ENCODE measurements at places on chromosomes 1 and 21.
A peak's percentile ranks its signal among the peaks of the same experiment; 100 is the strongest.

- DNase-seq: no peak
Observed at GRCh38 chr1:185533596-185533995, 200.6 kb upstream of the HMCN1 start.

- DNase-seq: no peak
Observed at GRCh38 chr1:80170811-80171485, 1164.4 kb upstream of the ADGRL4 start.

GRCh38 chr21:44927587-44928461 is 7.1 kb upstream of the ITGB2 start:
- peak; percentile 94 for DNase-seq

DNA sequence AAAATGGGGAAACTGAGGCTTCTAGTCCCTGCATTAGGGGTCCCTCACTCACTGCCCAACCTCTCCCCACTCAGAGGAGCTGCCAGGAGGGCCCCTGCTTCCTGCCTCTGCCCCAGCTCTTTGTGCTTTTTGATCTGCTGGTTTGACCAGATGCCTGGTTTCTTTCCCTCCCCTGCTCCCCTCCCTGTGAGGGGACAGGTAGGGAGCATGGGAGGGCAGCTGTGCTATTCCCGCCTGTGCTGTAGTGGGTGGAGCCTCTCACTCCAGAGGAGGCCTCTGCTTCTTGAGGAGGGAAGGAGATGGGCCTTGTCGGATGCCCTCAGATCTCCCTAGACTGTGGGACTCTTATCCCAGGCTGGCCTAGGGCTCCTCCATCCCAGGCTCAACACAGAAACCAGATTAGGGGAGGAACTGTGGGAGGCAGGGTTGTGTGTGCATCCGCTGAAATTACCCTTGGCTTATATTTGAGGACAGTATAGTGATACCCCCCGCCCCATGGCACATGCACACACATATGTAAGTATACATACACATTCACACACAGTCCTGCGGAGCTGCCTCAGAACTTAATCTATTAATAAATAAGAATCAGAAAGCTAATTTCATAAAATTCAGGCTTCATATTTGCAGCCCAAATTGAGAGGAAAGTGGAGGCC is 4.6 kb downstream of the BOLA1 start:
- no peak for DNase-seq

DNA sequence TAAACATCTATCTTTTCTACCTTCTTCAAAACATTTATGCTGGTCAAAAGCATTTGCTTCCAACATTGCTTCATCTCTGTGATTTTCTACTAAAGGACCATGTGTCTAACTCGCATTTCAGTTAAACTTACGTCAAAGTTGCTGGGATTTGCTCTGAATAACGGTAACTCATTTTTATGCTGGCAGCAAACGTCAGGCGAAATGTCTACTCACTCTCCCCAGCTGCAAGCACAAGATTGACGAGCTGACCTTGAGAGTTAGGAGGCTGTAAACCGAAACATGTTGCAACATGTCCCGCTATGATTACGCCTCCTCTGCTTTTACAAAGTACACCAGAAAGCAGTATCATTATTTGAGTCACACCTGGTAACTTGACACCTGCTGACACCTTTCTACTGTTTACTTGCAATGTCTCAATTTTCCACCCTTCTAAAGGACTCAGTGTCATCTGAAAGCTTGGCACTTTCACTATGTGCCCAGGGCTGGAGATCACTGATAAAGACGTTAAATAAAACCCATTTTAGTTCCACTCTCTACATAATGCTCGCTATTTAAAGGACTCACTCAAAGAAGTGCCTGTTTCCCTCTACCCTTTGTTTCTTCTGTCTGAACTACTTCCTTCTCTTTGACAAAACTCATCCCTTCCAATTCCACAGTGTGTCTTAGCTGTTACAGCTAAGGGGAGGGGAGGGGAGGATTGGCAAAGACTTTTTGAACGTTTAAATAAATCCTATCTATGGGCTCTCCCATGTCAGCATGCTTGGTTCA is 111.9 kb downstream of the PTPN14 start:
- no peak for DNase-seq

DNA sequence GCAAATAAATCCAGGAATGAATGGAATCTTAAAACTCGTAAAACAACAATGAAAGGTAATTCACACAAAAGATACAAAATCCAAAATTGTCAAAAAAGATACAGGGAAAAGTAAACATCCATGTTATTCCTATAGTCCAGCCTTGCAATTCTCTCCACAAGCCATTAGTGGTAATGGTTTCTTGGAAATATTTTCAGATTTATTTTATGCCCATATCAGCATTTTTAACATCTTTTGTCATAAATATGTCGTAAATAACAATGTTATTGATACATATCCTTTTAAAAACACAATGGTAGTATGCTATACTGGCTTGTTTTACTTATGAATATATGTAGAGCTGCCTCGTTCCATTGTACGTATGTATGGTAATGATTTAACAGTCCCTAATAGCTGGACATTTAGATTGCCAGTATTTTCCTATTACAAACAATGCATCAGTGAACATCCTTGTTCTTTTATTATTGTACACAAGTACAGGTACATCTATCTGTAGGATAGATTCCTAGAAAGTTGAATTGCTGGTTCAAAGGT is 30.6 kb downstream of the DNTTIP2 start:
- DNase-seq: no peak

- no peak for DNase-seq
Observed at GRCh38 chr1:174671826-174672225, 224.1 kb downstream of the GPR52 start.

- DNase-seq: no peak
Observed at GRCh38 chr1:208637181-208637580, 393.0 kb upstream of the PLXNA2 start.

DNA sequence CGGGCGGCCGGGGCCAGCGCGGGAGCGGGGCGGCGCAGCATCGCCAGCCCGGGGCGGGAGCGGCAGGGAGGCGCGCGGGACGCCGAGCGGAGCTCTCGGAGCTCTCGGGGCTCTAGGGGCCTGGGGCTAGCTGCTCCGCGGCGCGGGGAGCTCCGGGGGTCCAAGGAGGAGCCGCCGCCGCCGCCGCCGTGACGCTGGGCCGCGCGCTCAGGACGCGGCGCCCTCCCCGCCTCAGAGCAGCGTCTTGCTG is 147 bp downstream of the CLSTN1 start:
- no peak for DNase-seq

DNA sequence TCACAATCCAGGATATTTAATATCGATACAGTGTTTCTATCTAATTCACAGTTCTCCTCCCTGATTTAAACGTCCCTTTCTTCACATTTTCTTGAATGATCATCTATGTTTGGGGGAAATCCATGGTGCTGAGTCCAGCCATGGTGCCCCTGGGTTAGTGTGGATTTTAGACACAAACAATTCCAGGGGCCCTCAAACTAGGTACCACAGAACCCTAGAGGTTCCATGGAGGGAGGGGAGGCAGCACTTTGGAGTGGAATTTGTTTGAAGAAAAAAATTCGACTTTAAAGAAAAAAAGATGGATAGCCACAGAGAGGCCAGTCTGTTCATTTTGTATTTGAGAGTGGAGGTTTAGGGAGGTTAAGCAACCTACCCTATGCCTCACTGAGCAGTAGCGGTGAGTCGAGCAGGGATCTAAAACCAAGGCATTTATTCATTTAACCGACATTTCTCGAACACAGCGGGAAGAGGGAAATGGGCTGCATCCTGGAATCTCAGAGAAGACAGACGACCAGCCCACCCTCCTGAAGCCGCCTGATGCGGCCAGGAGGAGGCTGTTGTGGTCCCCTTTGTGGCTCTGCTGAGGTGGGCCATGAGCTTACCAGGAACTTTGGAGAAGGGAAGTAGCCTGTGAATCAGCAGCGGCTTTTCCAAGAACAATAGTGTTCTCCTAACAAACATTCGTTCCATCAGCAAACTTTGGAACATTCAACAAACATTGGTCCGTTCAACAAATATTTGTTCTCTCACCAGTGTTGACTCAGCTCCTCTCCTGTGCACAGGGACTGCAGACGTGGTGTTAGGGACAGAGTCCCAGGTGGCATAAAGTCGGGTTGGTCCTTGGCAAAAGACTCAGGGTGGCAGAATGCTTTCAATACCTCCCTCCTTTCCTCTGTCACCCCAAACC is 103.5 kb upstream of the ZBTB40 start:
- no peak for DNase-seq

- DNase-seq: no peak
Observed at GRCh38 chr21:46216132-46216747, 12.3 kb downstream of the LSS start.

GRCh38 chr1:159929155-159930051 is 4.1 kb upstream of the TAGLN2 start:
- DNase-seq: no peak

DNA sequence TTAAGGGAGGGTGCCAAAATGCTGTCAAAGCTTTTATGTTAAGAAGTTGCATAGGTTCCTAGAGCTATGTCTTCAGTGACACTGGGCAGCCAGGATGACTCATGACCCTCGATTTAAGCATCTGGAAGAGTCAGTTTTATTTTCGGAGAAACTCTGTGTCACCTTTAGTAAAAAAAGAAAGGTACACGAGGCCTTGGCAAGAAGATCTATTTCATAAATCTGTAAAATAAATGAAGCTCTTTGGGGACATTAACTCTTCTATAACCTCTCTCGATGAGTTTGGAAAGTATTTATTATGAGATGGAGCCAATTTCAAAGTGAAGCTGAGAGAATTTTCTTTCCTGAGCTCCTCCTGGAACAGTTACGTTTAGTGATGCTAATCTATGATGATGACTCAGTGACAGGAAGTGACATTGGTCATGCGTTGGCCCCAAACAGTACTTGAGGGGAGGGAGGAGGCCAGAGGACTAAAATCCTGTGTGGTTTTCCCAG is 156.5 kb downstream of the HLX start:
- no peak for DNase-seq

- no peak for DNase-seq
Observed at GRCh38 chr1:82177192-82177591, 376.5 kb downstream of the ADGRL2 start.

GRCh38 chr1:51519865-51520699 is 1.0 kb upstream of the EPS15 start:
- no peak for DNase-seq

DNA sequence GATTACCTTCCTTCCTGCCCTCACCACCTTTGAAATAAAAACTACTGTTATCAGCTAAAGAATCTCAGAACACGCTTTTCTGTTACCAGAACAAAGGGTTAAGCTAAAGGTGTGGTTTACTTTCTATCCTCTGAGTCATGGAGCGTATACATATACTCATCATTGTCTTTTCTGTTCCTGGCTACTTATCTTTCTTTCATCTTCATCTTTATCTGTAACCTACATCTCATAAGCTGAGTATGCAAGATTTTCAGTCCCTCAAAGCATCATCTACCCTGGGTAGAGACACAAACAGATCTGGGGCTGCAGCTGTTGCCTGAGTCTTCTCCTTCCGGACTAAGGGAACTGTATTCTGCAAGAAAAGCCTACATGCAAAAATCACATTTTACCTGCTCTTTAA is 75.6 kb downstream of the LMO4 start:
- DNase-seq: peak; percentile 2

GRCh38 chr1:36847186-36847585 is 187.1 kb downstream of the GRIK3 start:
- DNase-seq: no peak

DNA sequence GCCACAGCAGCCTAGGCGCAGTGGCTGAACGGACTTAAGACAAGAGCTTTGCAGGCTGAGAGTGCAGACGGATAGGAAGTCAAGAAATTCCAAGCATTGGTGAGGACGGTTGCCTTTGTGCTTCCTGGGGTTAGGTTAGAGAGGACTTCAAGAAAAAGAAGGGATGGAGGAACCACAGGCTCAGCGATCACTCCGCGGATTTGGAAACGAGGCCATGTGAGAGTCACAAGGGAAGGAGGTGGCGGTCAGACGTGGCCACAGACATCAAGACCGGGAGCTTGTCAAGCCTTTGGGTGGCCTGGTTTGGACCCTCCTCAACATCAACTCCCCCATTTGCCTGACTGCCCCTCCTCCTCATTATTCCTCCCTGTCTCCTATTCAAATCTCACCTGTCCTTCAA is 62.3 kb downstream of the NID1 start:
- DNase-seq: no peak

DNA sequence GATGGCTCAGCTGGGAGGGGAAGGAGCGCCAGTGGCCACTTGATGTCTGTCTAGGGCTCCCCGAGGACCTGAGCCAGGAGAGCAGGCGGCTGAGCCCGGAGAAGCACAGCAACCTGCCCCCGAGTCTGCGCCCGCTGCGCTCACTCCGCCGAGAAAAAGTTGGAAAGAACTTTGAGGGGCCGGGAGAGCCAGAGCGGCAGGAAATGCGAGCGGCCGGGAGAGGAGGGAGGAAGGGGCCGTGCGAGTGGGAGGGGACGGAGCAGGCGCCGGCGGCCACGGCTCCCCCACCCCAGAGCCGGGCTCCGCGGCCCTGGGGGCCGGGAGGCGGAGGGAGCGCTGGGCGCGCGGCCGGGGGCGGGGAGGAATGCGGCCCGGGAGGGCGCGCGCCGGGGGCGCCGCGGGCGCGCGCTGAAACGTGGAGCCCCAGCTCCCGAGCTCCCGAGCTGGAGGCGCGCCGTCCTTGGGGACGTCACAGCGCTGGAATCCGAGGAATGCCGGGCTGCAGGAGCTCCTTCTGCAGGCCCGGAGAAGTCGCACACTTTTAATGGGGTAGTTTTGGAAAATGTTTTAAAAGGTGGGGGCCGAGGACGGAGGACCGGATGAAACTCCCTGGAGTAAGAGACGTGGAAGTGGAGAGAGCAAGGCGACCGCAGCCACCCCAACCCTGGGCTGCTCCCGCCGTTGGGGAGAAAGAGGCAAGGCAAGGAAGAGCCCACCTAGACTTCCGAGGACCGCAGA is at the start of gene PTPN14:
Gene PTPN14 (minus strand): TSS at position 167 of the 738 bp plus-strand sequence. CDS start 86,799 bp downstream, outside the sequence.
- no peak for DNase-seq

DNA sequence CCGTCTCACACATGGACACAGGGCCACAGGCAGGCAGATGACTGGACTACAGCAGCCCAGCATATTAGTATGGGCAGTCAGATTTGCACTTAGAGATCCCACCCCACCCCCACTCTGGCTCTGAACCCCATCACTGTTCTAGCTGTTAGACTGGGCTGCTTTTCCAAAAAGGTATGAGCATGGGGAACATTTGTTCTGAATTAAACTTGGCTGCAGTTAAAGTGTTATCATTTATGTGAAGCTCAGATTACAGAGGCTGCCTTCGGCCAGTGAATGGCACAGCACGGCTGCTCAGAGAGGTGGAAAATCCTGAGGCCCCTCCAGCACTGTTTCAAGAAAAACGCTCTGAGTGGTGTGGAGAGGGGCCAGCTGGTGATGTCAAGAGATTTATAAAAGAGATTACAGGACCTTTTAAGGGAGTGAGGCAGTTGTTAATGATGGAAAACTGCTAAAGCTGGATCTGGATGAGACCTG is 6.9 kb upstream of the NOS1AP start:
- DNase-seq: no peak
